ENCODE measurements at places on chromosomes 12 and 14. TPM values are rescaled to one million over a fixed set of nuclear protein-coding genes. Genes with fewer than 3 reads are reported as not detected.

- DNase-seq: no peak
These were observed 18.7 kb downstream of the NOS1 start for GRCh38 chr12:117342682-117343081.

- DNase-seq: no peak
These were observed 505 bp upstream of the DENND5B start for GRCh38 chr12:31591380-31591901.

- DNase-seq: no peak
These were observed 157.9 kb downstream of the ZNF664 start for GRCh38 chr12:124130691-124131591.

DNA sequence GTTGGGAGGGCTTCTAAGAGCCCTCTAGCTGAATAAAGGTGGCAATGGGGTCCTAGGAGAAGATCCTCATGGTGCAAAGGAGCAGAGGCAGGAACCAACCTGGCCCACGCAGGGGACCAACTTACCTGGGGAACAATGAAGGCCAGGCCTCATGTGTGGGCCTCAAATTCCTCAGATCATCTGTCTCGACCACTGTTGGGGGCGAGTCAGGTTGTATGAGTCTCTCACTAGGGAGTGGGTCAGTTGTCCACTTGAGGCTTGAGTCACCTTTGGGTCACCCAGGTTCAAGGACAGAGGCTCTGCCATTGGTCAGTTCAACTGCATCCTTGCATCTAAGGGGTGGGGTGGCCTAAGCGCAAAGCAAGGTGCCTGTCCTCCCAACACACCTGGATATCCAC, 43.7 kb upstream of the BDKRB2 start:
- DNase-seq: no peak

DNA sequence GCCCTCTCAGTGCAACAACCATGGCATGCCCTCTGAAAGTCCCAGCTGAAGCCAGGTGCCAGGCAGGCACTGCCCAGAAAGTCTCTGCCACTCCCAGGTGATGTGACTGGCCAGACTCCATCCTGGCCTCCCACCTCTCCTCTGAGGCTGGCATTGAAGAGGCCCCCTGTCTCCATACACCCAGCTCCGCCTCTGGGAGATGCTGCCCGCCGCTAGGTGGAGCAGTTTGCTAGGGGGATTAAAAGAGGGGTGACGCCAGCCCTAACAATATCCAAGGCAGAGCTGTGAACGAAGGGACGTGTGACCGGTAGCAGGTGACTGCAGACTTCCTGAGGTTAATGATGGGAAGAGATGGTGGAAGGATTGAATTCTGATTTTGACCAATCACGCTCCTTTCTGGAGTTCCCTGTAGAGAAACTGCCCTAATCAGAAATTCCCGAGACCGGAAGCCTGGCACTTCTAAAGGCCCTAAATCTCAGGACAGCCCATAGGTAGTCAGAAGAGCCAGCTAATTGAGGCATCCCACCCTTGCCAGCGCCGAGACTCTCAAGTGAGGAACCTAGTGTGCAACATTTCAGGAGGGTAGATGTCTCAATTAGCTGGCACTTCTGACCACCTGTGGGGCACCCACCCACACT, 8.3 kb upstream of the PLEK2 start:
- DNase-seq: no peak

The PZP gene
- total RNA-seq: not detected

The HOXC5 gene
- total RNA-seq: 1.1 TPM

All from HCT116 (cell line).